ENCODE measurements at places on chromosomes 2 and 18.

DNA sequence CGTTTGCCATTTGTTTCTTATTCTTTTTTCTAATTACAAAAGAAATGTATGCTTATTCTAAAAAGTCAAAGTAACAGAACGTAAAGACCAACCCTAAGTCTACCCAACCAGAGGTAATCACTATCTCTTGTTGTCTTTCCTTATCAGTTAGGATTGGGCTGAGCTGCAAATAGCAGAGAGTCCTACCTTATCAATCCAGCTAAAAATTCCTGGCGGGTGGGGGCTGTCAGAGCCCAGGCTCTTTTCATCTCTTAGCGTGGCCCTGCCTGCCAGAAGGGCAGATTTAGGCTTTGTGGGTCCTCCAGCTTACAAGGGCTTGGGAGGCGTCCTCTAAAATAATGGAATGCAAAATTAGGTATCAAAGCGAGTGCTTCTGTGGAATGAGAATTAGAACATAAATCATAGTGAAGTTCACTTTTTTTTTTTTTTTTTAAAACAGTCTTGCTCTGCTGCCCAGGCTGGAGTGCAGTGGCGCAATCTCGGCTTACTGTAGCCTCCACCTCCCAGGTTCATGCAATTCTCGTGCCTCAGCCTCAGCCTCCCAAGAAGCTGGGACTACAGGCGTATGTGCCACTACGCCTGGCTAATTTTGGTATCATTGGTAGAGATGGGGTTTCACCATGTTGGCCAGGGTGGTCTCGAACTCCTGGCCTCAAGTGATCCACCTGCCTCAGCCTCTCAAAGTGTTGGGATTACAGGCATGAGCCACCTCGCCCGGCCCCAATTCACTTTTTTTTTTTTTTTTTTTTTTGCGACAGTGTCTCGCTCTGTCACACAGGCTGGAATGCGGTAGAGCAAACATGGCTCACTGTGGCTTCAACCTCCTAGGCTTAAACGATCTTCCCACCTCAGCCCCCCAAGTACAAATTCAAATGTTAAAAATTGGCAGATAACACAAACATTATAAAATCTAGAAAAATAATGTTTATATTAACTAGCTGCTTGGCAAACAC is 57.4 kb upstream of the B3GNT7 start:
- no peak for DNase-seq

- DNase-seq = no peak
Observed at GRCh38 chr2:174868878-174869277, 104.6 kb upstream of the CHRNA1 start.

- no peak for DNase-seq
Observed at GRCh38 chr2:26646986-26647672, 6.0 kb upstream of the CIB4 start.

GRCh38 chr2:172095146-172095904 is 7.4 kb downstream of the DLX2 start:
- DNase-seq = no peak

GRCh38 chr2:72011791-72012190 is 135.9 kb downstream of the CYP26B1 start:
- DNase-seq = no peak

- DNase-seq = no peak
Observed at GRCh38 chr2:237359894-237360780, 53.8 kb downstream of the COL6A3 start.

- DNase-seq = no peak
Observed at GRCh38 chr2:232843834-232844233, 26.2 kb upstream of the SNORC start.

- DNase-seq = no peak
Observed at GRCh38 chr2:231909631-231910030, 16.6 kb downstream of the NPPC start.

- DNase-seq = no peak
Observed at GRCh38 chr2:80070587-80070986, 234.0 kb downstream of the LRRTM1 start.

GRCh38 chr2:66555091-66555490 is 120.2 kb downstream of the MEIS1 start:
- DNase-seq = no peak

GRCh38 chr18:59593291-59593717 is 103.9 kb downstream of the CCBE1 start:
- DNase-seq = no peak

DNA sequence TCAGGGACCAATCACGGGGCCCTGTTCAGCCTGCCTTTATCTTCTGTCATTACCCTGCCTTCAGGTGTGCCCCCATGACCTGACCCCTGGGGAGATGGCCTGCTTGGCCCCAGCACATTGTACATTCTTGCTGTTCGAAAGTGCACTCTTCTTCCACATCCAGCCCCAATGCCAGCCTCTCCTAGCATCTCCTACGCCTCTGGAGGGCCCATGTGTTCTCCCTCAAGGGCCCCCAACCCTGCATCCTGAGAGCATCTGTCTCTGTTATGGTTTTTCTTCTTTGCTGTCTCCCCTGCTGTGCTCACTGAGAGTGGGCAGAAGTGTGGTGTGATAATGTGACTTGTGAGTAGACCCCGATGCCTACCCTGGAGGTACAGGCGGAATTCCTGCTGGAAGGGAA is 41.5 kb upstream of the OTOS start:
- no peak for DNase-seq

DNA sequence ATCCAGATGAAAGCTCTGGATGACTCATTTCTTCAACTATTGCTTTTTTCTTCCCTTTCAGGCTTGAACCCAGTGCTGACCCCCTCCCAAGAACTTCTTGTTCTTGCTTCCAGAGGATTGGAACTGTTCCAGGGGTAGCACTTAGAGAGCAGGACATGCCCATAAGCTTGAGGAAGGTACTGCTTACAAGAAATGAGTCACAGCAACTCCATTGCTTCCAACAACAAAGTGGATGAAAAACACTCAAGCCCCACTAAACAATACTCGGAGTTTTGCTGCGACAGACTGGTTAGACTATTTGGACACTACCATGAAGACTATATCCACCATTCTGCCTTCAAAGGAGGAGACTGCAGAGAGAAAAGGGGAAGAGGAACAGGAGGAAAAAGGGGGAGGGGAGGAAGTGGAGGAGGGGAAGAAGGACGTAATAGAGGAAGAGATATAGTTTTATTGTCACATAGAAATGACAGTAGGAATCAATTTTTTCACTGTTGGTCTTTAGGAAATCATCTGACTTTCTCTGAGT is 1.6 kb upstream of the EPC2 start:
- no peak for DNase-seq

DNA sequence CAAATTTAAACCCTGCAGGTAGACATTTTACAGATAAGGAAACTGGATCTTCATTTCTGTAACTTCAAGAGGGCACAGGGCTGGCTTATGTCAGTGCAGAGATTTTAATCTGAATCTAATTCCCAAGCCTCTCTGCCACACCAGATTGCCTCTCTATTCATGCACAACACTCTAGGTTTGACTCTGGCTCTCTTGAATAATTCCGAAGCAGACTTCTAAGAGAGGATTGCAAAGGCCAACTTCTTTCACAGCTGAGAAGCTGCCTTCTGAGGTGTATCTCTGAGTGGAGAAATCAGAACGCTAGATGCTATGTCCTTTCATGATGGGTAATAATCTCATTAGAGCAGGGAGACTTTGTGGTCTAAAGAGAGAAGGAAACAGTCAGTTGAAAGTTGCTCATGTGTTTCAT is 20.1 kb upstream of the MGAT5 start:
- no peak for DNase-seq

GRCh38 chr18:63879709-63880108 is 7.8 kb upstream of the SERPINB2 start:
- DNase-seq = no peak

GRCh38 chr18:2597639-2598038 is 26.3 kb downstream of the NDC80 start:
- DNase-seq = no peak

DNA sequence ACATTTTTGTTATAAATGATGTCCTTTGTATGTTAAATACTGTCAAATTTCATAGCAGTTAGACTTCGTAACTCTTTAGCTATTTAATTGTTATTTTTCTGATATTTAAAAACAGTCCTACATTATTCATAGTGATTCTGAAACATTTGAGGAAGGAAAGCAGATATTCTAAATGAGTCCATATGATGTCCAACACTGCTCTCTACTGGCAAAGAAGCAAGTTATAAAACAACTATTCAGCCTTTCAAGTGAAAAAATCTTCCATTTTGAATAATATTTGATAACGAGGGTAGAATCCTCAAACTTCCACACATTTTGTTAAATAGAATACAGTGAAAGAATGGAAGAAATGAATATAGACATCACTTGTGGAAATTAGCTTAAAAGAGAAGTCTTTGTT is 220.8 kb downstream of the GULP1 start:
- DNase-seq = no peak

DNA sequence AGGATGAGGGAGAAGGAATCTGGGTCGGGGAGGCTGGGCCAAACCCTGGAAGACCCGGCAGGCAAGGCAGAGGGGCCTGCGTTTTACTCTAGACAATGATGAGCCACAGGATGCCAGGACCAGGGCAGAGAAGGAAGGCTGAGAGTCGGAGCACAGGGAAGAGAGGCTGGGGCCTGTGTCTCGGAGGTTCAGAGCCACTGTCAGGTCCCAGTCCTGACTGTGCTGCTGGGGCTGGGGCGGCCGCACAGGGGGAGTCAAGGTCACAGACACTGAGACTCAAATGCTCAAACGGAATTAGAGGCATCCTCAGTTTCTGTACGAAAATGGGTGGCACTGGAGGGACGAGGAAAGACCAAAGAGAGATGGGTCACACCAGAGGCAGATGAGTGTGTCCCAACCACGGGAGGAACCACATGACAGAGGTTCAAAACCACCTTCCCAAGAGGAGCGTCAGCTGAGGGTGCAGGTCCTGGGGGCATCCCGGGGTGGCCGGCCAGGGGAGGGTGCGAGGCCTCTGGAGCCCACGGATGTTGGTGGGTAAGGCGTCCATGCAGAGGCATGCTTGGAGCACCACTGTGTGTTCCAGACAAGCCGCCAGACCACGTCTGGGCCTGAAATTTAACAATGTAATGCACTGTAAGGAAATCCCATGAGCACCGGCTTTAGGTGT is 14.7 kb downstream of the HDAC4 start:
- no peak for DNase-seq

DNA sequence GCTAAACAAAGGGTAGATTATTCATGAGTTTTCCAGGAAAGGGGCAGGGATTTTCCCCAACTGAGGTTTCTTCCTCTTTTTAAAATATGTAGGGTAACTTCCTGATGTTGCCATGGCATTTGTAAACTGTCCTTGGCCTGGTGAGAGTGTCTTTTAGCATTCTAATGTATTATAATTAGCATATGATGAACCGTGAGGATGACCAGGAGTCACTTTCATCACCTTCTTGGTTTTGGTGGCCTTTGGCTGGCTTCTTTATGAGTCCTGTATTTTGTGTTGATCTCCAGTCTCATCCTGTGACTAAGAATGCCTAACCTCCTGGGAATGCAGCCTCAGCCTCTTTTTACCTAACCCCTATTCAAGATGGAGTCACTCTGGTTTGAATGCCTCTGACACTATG is 391.0 kb upstream of the LINC00305 start:
- DNase-seq = no peak

- DNase-seq = no peak
Observed at GRCh38 chr2:41924709-41925408, 123.0 kb upstream of the PKDCC start.

DNA sequence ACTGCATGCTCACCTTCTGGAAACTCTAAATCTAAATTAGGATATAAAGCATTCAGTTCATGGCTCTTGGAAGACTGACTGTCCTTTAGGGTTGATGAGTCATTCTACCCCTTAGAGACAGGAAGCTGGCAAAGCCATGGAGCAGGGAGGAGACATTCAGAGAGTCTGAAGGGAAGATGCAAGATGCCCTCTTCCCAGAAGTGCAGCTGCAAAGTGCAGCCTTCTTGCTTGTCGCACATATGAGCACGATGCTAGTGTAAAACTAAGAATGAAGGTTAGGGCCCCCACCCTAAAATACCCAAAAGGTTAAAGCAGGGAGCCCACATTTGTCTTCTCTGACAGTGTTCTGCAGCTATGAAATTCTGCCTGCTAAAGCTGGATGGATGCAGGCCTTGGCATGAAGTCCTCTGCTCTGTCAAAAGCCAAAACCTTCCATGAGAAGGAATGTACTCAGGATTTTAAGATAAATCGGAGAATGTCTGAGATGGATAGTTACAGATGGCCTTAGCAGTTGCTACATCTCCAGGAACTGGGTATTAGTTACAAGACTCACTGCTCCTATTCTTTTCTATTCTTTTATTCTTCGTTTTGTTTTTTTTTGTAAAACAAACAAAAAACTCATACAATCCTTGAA is 89.7 kb downstream of the POLE4 start:
- no peak for DNase-seq

GRCh38 chr2:3319745-3320566 is 57.7 kb downstream of the EIPR1 start:
- no peak for DNase-seq

GRCh38 chr2:239302083-239302807 is 98.6 kb downstream of the HDAC4 start:
- no peak for DNase-seq

GRCh38 chr2:158266111-158266510 is 164.4 kb downstream of the UPP2 start:
- DNase-seq = no peak

GRCh38 chr2:207498427-207498826 is 31.3 kb upstream of the CREB1 start:
- DNase-seq = no peak

GRCh38 chr2:162106146-162106551 is 32.1 kb upstream of the DPP4 start:
- no peak for DNase-seq

- no peak for DNase-seq
Observed at GRCh38 chr2:54904836-54905235, 145.4 kb downstream of the RTN4 start.

- no peak for DNase-seq
Observed at GRCh38 chr2:198630384-198630783, 826.0 kb downstream of the PLCL1 start.

DNA sequence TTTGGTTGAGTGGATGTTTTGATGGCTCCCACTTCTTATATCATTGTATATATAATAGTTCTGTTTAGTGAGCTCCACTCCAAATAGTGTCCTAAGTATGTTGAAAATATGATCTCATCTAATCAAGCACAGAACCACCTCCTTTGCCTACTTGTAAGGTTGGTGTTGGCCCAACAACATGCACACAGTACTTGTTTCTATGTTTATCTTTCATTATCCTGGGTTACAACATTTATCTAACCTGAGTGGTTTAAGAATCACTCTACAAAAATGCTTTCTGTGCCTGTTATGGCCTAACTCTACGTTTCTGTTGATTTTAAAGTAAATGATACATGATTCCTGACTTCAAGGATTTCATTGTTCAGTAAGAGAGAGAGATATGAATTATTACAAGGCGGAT is 281.9 kb downstream of the FIGN start:
- DNase-seq = no peak

DNA sequence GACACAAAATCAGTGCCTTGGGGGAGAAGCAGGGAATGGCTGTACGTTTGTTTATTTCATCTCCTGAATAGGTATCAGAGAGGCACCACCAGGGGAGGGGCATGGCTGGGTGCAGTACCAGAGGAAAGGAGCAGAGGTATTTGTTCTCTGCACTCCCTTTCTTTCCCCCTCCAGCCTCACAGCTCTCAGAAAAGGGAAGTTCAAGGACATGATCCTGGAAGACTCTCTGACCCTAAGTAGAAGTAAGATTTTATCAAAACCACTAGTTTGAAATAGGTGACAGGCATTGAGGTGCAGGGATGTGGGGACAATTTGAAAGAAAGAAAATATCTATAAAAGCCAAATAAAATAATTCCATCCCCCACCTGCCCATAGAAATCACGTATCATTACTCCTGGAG is 136.5 kb downstream of the LRRTM1 start:
- DNase-seq = no peak

GRCh38 chr2:26438926-26439325 is 37.2 kb downstream of the DRC1 start:
- DNase-seq = no peak

- no peak for DNase-seq
Observed at GRCh38 chr2:74072565-74072964, 75.1 kb downstream of the BOLA3 start.
